ENCODE measurements at places on chromosomes 12 and 14.

DNA sequence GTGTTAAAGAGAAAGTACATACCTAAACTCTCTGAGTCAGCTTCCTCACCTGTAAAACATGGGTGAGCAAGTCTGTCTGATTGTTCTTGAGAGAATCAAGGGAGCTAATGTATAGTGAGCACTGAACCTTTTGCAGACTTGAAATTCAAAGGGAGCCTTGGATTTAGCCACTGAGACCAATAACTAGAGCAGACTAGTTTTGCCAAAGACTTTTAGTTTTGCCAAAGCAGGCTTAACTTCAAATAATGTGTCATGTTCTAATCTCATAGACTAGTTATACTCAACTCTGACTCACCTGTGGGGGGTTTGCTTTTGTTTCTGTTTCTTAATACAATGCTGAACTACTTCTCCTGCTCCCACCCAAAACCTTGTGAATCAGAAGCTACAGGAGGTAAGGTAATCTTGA lies 123.7 kb downstream of the SLC25A21 start:
- no peak for DNase-seq

- DNase-seq: no peak
Observed at GRCh38 chr12:31440586-31440985, 114.6 kb upstream of the SINHCAF start.

- no peak for DNase-seq
Observed at GRCh38 chr12:12282761-12283425, 16.0 kb upstream of the LRP6 start.

DNA sequence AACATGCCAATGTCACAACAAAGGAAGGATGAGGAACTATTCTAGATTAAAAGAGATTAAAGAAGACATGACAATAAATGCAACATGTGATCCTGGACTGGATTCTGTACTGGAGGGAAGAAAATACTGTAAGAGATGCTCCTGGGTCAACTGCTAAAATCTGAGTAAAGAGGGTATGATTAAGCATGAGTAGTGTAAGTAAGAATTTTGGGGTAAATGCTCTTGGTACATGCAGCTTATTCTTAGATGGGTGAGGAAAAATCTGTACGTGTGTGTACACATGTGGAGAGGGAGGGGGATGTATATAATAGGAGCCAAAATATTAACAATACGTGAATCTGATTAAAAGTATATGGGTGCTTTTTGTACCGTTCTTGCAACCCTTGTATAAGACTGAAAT lies 66.0 kb downstream of the CDC42BPB start:
- no peak for DNase-seq

GRCh38 chr14:96741151-96741977 lies 55.8 kb upstream of the VRK1 start:
- peak; percentile 81 for DNase-seq

DNA sequence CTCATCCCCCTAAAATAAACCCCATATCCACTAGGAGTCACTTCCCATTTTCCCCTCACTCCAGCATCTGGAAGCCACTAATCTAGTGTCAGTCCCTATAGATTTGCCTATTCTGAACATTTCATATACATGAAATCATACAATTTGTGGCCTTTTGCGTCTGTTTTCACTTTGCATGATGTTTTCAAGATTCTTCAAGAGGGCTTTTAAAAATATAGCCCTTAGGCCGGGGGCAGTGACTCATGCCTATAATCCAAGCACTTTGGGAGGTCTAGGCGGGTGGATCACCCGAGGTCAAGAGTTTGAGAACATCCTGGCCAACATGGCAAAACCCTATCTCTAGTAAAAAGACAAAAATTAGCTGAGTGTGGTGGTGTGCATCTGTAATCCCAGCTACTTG lies 104.7 kb downstream of the VEZT start:
- no peak for DNase-seq

GRCh38 chr14:77238356-77238755 lies 32.6 kb downstream of the NGB start:
- DNase-seq: no peak

- no peak for DNase-seq
Observed at GRCh38 chr12:24679126-24679525, 269.8 kb downstream of the BCAT1 start.

DNA sequence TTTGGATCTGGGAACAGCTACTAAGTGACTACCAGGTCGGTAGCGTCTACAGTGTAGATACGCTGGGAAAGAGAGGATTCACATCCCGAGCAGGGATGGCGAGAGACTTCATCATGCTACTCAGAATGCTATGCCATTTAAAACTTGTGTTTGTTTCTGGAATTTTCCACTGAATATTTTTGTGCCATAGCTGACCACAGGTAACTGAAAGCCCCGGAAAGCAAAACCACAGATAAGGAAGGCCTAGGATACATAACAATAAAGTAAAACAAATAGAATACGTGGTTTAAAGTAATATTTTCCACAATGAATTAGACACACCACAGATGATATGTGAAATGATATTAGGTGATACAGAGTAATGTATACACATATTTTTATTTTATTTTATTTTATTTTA lies 7.9 kb upstream of the HCAR1 start:
- no peak for DNase-seq

GRCh38 chr12:27900920-27901879 lies 71.3 kb downstream of the PTHLH start:
- DNase-seq: no peak

GRCh38 chr12:102069707-102070106 lies 7.9 kb upstream of the WASHC3 start:
- no peak for DNase-seq

DNA sequence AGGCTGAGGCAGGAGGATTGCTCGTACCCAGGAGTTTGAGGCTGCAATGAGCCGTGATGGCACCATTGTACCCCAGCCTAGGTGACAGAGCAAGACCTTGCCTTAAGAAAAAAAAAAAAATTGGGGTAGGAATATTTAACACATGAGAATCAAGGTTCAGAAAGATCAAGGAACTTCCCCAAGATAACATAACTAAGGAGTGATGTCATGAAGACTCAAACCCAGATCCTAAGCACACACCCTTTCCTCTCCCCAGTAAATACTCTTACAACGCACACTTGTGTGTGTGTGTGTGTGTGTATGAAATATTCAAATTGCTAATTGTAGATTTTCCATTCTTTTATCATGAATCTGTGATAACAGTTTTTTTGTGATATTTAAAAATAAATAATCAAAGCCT lies 90.6 kb upstream of the NUDT4 start:
- DNase-seq: no peak

GRCh38 chr12:128811806-128812205 lies 12.0 kb downstream of the SLC15A4 start:
- no peak for DNase-seq

DNA sequence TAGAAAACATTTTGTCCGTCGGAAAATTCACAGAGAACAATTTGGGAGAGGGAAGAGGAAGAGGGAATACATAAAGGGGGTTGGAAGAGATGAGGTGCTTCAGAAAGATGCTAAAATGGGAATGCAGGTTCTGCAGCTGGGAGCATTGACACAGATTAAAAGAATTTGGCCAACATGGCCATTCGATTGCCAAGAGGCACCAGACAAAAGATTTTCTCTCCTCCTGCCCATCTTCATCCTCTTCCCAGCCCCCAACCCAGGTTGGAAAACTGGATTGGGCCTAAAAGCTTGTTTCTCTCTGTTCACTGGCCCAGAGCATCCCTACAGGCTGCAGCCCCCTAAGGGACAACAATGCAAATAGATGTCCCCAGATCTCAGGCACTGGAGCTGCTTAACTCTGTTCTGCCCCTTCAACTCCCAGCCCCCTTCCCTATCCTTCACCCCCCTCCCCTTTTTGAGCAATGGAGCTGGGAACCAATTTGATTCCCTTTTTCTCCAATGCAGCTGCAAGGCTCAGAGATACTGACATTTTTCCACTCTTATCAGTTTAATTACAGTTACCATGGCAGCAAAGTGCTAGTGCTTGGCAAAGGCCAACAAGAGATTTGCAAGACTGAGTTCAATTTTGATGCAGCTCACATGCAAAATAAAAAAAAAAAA lies 1.9 kb downstream of the LMO3 start:
- DNase-seq: peak; percentile 20

- peak; percentile 33 for DNase-seq
Observed at GRCh38 chr12:81627336-81628189, 131.6 kb downstream of the PPFIA2 start.

DNA sequence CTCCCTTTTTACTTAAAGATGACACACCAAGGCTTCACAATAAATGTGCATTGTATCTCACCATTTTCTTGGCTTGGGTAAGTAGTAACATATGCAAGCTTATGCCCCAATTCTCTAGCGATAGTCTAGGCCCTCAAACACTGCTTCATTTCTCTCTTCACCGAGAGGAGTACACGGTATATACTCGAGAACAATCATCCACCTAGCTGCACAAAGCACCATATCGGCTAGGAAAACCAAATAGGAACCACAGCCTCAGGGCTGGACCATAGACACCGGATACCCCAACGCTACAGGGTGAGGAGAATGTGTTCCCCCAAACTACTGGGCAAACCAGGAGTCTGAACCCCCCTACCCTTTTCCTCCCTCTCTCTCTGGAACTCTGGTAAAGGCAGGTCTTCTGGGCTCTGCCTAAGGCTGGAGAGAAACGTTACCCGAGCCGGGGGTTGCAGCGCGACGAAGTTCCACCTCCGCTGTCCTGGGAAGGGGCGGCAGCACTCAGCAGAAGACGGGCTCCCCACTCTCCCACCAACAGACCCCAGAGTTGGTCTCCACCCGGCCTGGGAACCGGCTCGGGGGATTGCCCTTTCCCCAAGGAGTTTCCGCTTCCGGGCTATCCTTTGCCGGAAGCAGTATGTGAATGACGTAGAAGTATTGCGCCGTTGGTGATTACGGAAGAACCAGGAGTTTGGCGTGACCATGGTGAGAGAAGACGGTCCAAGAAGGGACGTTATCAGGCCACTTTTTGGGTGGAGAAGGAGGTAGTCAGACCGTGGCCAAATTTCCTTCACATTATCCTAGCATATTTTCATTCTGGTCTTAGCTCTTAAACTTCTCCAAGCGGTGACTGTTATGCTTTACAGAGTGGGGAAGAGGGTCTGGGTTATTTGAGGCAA lies at the start of the genes AREL1 and FCF1:
Gene AREL1 (minus strand): TSS at position 582 of the 896 bp plus-strand sequence. CDS start 27,465 bp downstream, outside the sequence.
Gene FCF1 (plus strand): TSS at position 646 of the 896 bp plus-strand sequence. CDS start 54 bp downstream, at position 700.
- no peak for DNase-seq

GRCh38 chr12:75638792-75639191 lies 127.4 kb upstream of the KRR1 start:
- no peak for DNase-seq

- no peak for DNase-seq
Observed at GRCh38 chr14:55684956-55685584, 105.1 kb downstream of the KTN1 start.

DNA sequence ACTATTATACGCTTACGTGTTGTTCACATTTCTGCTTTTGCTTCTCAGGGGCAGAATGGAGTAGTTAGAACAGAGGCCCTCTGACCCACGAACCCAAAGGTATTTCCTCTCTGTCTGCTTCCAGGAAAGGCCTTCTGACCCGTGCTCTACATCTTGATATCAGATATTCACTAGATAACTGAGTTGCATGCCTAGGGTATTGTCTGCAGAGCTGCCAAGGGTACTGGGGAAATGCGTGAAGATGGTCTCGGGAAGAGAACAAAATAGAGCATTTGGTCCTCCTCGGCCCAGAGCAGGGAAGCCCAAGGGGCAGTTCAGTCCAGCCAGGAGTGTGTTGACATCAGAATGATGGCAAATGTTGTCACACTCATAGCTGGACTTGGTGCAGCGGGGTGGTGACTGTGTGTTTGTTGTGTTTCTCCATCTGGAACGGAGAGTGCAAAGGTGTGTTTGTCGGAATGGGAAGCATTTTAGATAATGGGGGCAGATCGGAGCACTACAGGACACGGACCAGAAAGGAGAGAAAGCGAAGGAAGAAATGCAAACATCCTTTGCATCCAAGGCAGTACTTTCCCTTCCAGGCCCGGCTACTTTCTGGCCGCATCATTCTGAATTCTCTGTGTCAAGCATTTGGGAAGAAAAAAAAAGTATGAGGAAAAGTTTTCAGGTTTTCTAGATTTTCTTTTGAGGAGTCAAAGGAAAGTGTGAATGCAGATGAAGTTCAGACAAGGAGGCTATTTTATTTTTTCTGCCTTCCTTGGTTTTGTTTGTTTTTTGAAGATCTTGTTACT lies 8.1 kb downstream of the GLT1D1 start:
- DNase-seq: no peak

DNA sequence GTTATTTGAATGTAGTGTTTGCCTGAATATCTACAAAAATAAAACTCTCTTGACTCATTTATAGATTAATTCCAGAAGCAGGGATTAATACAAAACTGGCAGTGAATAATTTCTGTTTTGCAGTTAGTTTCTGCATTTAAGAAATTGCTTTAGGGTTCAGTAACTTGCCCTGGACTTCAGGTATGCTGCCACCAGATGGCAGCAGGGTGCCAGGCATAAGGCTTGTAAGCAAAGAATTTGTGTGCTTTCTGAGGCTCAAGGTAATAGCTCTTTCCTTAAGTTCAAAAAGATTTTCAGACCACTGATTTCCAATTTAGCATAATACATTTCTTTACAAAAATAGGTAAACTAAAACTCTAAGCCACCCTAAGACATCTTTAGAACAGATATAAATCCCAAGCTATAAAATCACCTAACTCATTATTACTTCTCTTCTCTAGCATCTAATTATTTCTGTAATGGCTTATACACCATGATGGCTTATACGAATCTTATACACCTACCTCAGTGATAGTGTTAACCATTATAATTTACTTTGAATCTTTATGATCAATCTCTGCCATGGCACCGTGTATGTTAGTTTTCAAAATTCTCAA lies 398.3 kb downstream of the APAF1 start:
- peak; percentile 46 for DNase-seq

- no peak for DNase-seq
Observed at GRCh38 chr12:28171356-28172060, 18.7 kb upstream of the CCDC91 start.

GRCh38 chr12:34363050-34363673 lies 340.9 kb downstream of the ALG10 start:
- no peak for DNase-seq

- DNase-seq: peak; percentile 45
Observed at GRCh38 chr14:96217376-96217913, 12.8 kb downstream of the BDKRB2 start.

GRCh38 chr14:98501335-98501734 lies 770.7 kb downstream of the BCL11B start:
- no peak for DNase-seq

- no peak for DNase-seq
Observed at GRCh38 chr12:128420163-128420562, 153.2 kb downstream of the TMEM132C start.

GRCh38 chr12:113874999-113875561 lies 91.0 kb downstream of the RBM19 start:
- DNase-seq: no peak

Measured in NCI-H1417 (cell line).